Stimulated activated CD4-positive, alpha-beta T cell treated with anti-CD3 and anti-CD28 coated beads, TNF-alpha, amount 100 ng/mL, for 24 hours (primary cell): ENCODE measurements at places on chromosomes 12 and 14.

DNA sequence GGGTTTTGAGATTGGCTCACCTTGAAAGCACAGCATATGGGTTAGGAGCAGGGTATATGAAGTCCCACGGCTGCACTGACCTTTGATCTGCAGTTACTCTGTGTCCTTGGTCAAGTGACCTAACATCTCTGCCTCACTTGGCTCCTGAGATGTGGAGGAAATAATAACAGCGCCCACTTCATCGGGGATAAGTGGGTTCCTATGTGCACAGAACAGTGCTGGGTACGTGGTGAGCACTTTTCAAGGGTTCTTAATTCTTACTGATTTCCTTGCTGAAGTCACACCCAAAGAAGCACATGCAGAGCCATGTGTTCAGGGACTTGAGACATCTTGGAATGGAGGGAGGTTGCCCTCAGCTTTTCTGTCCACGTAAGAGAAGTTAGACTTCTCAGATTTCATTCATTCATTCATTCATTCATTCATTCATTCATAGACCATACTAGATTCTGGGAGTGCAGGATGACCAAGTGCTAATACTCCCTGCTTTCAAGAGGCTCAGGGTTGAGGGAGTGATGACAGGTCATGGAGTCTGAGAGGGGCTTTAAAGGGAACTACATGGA, 39.4 kb downstream of the ADGRD1 start:
- DNase-seq: no peak

DNA sequence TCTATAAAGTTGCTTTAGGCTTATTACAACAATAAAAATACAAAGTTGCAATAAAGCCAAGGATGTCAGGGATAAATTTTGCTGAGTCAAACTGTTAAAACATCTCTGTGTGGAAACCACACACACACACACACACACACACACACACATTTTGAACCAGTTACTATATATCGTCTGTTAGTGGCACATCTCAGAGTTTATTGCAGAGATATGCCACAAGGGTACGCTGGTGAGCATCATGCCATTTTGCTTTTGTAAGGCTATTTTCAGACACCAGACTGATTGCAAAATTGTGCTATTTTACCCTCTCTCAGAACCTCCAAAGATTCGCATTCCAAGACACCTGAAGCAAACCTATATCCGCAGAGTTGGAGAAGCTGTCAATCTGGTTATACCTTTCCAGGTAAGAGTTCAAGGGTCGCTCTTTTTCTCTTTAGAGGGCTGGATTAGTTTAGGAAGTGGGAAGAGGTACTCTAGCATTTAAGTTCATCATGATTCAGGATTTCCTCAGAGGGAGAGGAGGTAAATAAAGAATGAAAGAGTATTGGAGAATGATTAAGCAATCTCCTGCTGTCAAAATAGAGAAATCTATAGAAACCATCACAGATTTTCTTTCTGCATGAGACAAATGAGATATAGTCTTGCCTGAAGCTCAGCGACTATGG, 27.3 kb upstream of the CHPT1 start:
- peak; percentile 8 for DNase-seq

GRCh38 chr12:116968986-116969385, 58.2 kb downstream of the FBXW8 start:
- DNase-seq: no peak

DNA sequence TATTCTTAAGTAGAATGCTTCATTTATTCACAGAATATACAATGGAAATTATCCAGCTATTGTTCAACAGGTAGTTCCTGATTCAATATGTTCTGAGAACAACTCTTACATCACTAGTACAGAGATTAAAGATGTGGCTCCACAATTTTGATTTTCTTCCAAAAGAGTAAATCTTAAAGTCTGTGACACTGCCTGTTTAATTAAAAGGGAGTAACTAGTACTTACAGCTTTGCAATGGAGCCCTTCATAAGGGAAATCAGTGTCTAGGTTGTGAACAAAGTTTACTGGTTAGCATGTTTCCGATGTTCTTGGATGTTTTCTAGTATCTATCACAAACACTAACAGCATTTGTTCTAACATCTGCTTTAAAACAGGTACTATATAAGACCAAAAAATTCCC, 30.8 kb downstream of the MIA2 start:
- no peak for DNase-seq

- no peak for DNase-seq
Measured at GRCh38 chr12:94762259-94762942, 112.0 kb upstream of the TMCC3 start.

DNA sequence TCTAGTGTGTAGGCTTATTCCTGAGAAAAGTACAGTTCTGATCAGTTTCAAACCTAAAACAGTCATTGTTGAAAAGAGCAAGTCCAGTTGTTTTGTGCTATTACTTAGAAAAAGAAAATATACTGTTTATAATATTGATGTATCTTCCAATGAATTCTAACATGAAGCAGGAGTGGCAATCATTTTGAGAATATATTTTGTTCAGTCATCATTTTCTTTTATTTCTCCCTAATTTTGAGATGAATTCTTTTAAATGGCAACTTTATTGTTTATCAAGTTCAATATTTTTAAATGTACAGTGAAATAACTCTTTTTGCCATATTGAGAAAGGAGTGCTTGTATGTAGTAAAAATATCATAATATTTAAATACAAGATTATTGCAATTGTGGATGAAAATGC, 862.2 kb upstream of the MDGA2 start:
- no peak for DNase-seq

DNA sequence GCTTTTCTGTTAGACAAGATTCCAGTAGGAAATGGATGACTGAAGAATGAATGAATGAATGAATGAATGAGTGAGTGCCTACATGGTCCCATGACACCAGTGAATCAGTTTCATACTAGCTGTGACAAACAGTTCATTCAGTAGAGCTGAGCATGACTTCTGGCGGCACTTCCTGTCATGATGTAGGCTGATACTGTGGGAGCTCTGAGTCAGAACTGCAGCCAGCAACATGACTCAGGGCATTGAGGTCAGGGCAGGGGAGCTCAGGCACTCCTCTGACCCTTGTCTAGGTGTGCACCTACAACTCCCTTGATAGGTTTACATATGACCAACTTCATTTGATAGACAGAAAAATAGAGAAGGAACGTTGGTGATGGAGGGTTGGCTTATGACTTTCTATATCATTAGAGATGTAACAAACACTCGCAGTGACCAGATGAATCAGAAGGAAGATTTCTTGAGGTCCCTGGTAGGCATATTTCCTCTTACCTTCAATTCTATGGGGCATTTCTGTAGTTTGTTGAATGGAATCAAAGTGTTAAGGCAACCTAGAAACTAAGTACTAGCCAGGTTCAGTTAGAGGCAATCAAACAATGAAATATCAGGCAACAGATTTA, 139.3 kb upstream of the ARHGAP5 start:
- peak; percentile 57 for DNase-seq

GRCh38 chr12:64883264-64884163, 59.1 kb downstream of the TBC1D30 start:
- DNase-seq: no peak

- no peak for DNase-seq
Measured at GRCh38 chr12:51465491-51465890, 40.9 kb downstream of the SLC4A8 start.

- no peak for DNase-seq
Measured at GRCh38 chr12:6691473-6691872, 2.3 kb upstream of the ZNF384 start.

GRCh38 chr12:20508359-20508758, 140.0 kb downstream of the PDE3A start:
- no peak for DNase-seq

GRCh38 chr12:77202457-77203060, 137.2 kb upstream of the E2F7 start:
- no peak for DNase-seq

GRCh38 chr12:12792421-12792820, 7.0 kb downstream of the APOLD1 start:
- DNase-seq: no peak

- no peak for DNase-seq
Measured at GRCh38 chr14:70896981-70897380, 10.3 kb upstream of the PCNX1 start.

- no peak for DNase-seq
Measured at GRCh38 chr14:93926245-93926872, 785 bp upstream of the FAM181A start.

- DNase-seq: no peak
Measured at GRCh38 chr12:11941606-11942337, 129.0 kb upstream of the BCL2L14 start.

DNA sequence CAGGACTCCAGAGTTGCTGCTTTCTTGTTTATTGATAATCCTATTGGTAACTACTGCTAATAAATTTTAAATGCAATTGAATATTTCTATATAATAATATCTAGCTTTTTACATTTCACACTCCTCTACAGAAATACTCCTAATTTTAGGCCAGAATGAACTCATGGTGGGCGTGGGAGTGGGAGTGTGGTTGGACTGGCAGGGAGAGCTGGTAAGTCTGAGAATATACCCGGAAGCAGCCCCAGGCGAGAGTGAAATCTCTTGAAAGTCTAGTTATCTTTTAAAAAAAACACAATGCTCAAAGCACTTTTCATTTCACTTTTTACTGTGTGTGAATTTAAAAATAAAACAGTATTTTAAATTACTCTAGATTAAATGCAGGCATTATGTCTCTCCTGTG, 4.7 kb downstream of the TMEM263 start:
- no peak for DNase-seq

DNA sequence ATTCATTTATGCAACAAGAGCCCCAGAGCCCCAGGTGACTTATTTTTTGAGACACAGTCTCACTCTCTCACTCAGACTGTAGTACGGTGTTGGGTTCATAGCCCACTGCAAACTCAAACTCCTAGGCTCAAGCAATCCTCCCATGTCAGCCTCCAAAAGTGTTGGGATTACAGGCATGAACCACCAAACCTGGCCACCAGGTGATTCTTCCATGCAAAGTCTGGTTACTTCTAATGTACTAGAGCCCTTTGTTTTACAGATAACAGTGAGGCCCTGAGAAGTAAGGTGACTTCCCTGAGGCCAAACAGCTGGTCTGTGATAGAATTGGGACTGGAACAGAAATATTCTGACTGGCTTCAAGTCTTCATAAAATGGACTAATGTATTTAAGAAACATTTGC, 10.0 kb upstream of the KCNK10 start:
- no peak for DNase-seq

GRCh38 chr12:2832550-2833127, 2.2 kb downstream of the NRIP2 start:
- DNase-seq: no peak

GRCh38 chr12:104522985-104523722, 66.4 kb downstream of the CHST11 start:
- DNase-seq: no peak

DNA sequence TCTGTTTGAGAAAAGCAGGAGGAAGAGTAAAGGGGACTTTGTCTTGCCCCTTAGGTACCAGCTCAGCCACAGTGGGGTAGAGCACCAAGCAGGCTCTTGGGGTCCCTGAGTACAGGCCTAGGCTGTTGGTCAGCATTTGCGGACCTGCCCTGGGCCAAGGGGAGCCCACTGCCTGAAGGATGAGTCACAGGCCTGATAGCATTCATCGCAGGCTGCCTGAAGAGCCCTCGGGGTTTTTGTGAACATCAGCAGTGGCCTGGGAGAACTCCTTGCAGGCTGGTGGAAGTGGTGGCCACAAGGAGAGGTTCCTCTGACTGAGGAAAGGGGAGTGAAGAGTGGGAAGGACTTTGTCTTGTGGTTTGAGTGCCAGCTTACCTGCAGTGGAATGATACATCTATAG, 25.0 kb upstream of the P2RX7 start:
- DNase-seq: no peak

- peak; percentile 63 for DNase-seq
Measured at GRCh38 chr14:24052656-24053547, 1.1 kb downstream of the CARMIL3 start.

DNA sequence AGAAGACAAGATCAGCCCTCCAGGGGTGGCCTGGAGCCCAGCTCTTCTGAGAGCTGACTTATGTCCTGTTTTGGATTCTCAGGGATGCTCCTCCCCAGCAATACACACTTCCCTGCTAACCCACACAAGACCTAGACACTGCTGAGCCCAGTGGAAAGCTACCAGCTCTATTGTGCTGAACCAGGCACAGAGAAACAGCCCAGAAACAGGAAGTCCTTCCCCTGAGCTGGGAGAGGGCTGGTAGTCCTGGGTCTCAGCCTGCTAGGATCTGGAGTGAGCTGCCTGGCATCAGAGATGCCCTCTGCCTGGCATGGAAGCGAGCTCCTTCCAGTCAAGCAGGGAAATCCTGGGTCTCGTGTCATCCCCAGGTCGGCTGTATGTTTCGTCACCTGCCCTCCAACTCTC, 1.2 kb upstream of the LAG3 start:
- DNase-seq: no peak

GRCh38 chr14:102902523-102903247, 19.8 kb upstream of the AMN start:
- no peak for DNase-seq
